HCEC 1CT (cell line): ENCODE measurements at places on chromosomes 13 and 19.
A peak's percentile ranks its signal among the peaks of the same experiment; 100 is the strongest.

GRCh38 chr13:81318231-81319019 is 977.5 kb upstream of the SPRY2 start:
- no peak for DNase-seq

DNA sequence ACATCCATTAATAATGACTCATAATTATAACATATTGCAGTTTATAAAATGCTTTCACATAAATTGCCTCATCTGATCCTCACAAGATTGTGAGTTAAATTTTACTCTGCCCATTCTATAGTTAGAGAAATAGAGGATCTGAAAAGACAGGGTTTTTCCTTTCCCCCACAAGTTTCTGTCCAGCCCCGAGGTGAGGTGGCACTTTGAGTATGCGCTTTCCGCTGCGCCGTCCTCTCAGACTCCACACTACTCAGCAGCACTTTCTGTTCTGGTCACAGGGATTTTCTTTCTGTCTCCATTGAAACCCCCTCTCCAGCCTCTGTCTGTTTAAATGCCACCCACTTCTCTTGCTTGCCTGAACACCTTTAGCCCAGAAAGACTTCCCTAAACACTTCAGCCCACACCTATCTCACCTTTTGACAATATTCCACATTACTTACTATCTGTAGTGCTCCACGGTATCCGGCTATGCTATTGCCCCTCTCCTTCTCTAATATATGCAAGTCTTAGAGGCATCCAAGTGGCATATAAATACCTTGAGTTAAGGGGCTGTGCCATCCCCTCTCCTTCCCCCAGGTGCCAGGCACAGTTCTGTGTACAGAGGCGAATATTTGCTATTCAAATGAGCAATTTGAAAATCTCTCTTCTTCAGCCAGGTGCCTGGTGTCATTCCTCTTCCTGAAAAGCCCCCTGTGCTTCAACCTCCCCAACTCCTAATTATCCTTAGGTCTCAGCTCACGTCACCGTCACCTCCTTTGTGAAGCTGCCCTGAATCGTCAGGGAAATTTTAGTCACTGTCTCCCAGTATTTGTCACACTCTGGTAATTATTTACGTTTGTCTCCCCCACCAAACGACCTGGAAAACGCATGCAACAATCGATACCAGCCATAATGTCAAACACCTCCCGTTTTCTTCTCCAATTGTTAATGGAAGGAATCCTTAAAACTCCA is 268.7 kb downstream of the NHLRC3 start:
- DNase-seq: no peak

- peak; percentile 87 for DNase-seq
Measured at GRCh38 chr19:49847731-49848696, 2.9 kb upstream of the PTOV1 start.

DNA sequence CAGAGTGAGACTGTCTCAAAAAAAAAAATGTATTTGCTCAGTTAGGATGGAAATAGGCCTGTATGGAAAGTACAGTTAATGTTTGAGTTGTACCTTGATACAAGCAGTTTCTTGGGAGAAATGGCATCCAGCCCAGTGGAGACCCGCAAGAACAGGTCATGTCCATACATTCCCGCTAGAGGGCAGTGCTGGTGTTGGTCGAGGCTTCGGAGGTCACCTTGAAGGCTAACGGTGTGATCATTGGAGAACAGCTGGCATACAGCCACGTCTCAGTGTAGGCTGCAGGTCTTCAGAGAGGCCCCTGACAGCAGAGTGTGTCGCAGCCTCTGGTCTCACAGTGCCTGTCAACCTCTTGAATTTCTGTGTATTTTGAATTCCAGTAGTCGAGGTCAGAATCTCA is 7.5 kb downstream of the ZNF610 start:
- DNase-seq: no peak

DNA sequence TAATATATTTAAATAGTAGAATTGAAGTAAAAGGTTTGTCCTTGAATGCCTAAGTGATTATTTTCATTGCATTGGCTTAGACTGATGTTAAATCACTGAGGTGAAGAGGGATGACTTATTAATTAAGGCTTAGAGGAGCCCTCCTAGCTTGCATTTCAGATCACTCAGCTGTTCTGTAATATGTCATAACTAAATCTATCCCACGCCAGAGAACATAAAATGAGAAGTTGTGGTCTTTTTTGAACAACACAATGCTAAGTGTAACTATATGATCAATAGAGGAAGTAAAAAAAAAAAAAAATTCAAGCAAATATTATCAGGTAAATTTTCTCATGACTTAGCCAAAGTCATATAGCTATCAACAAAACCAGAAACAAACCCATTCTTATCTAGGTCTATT is 752.2 kb downstream of the GPC5 start:
- no peak for DNase-seq

- DNase-seq: peak; percentile 87
Measured at GRCh38 chr19:47608074-47608918, 638 bp upstream of the BICRA start.

DNA sequence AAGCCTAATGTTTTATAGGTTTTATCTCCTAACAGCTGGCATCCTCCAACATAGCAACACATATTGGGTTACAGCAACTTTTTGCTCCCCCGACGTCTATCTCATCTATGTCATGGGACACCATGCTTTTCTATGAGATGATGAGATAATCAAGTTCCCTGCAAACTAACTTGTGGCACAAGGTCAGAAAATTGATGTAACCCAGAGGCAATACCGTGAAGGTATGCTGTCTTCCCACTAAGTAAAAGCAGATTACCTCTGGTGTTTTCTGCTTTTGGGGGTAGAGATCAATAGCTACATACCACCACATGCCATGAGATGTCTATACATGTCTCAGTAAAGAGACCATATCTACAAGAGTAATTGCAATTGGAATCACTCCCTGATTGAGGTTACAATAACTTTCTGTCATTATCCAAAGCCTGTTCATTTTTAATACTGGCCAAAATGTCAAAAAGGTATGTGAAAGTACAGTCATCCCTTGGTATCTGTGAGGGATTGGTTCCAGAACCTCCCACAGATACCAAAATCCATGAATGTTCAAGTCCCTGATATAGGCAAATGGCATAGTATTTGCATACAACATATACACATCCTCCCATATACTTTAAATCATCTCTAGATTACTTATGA is 131.3 kb downstream of the CYSLTR2 start:
- no peak for DNase-seq

- no peak for DNase-seq
Measured at GRCh38 chr13:98873377-98874028, 104.4 kb downstream of the DOCK9 start.

DNA sequence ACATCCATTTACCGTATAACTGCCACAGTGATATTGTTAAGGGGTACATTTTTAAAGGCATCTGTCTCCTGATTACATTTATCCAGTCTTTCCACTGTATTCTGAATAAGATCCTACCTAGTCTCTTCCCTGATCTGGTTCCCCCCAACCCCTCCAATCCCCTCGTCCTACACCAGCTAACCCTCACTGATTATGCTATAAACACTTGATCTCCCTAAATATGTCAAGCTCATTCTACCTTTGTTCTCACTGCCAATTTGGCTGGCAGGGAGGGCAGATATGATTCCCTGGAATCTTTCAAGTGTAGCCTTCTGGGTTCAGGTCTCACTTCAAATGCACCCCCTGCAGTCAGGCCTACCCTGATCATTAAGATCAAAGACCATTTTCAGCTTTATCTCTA is 1379.8 kb upstream of the MIR17HG start:
- no peak for DNase-seq

GRCh38 chr13:24454056-24454455 is 58.5 kb downstream of the PARP4 start:
- no peak for DNase-seq

DNA sequence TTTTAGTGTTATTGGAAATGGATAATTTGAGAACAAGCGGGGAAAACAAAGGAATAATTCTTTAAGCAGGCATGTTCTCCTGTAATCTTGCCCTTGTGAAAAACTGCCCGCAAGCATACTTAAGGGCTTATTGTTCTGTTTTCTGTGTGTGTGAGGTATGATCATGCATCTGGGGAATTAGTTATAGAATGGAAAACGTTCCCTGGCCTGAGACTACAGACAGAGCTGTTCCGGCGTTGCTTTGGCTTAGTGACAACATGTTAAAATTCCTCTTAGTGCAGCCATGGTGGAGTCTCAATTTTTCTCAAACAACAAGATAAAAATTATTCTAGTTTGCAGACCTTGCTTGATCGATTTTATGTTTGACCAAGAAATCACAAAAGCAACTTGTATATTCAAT is 560.2 kb upstream of the SPRY2 start:
- no peak for DNase-seq
